ENCODE measurements at places on chromosomes 6 and 20.
A peak's percentile ranks its signal among the peaks of the same experiment; 100 is the strongest.

DNA sequence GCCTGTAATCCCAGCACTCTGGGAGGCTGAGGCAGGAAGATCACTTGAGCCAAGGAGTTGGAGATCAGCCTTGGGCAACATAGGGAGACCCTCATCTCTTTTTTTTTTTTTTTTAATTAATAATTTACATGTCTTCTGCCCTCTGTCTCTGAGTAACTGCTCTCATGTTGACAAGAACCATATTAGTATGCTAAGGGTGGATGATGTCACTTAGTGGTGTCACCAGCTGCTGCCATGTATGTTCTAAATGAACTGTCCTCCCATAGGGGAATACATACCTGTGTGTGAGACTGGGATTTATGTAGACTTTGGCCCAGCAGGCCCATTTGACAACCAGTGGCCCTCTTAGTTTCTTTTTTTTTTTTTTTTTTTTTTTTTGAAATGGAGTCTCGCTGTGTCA lies 65.6 kb downstream of the SCAND1 start:
- DNase-seq: no peak

- DNase-seq: no peak
These were observed 134.5 kb downstream of the EDN3 start for GRCh38 chr20:59434960-59435359.

DNA sequence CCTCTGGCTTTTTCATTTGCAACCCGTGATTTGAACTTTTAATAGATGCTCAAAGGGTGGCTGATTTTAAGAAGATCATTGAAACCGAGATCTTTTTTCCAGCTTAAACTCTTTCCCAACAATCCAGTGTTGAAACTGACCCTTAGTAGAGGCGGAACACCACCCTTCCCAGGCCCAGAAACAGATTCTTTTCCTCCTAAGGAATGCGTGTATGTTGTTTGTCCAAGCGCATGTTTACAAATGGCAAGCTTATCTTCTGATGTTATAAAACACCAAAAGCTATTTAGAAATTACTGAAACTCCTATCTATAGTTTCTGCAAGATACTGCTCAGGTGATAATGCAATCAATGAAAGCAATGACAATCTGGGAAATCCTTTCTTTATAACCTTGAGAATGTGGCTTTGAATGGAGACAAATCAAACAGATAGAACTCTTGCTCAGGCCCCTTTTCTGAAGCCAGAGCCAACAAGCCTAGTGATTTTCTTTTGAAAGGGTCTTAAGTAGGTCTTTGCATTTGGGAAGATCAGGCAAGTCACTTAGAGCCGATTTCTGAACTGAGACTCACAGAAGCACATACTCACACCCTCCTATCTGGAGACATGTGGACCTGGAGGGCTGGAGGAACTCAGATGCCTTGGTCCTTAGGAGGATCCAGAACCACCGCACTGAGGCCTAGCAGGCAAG lies 9.1 kb downstream of the BANF2 start:
- DNase-seq: no peak

DNA sequence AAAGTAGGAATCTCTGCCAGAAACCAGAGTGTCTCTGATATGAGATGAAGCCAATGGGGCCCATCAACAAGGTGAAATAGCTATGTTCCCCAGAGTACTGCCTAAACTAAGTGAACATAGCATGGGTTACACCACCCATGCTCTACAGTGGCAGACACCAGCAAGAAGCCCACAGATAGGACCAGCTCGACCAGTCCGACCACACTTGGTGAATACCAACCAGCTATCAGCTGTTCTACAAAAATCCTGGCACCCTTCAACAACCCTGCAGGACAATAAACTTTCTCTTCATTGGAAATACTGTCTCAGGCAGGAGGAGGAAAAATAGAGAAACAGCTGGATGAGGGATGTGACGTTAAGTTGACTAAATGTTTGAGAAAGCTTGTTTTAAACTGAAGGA lies 311.4 kb downstream of the EPM2A start:
- DNase-seq: no peak

DNA sequence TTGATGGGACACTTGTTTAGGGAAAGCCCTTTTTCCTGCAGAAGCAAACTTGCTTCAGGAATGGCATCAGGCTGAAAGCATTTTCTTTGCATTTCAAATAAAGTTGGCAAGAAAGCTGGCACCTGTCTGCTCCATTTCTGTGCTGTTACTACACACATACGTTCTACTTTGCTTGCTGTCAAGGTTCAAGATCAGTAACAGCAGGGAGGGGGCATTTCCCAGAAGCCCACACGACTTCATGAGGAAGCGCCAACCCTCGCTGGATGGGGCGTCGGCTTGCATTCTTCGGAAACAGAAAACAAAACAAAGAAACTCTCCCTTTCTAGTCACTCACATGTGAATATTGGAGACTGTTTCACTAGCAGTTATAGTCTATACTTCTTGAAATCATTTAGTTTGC lies 46.4 kb downstream of the AKAP12 start:
- DNase-seq: no peak

- DNase-seq: no peak
These were observed 163.1 kb upstream of the THEMIS start for GRCh38 chr6:128063850-128064539.

- DNase-seq: no peak
These were observed 5.7 kb upstream of the PSMG4 start for GRCh38 chr6:3252861-3253596.

DNA sequence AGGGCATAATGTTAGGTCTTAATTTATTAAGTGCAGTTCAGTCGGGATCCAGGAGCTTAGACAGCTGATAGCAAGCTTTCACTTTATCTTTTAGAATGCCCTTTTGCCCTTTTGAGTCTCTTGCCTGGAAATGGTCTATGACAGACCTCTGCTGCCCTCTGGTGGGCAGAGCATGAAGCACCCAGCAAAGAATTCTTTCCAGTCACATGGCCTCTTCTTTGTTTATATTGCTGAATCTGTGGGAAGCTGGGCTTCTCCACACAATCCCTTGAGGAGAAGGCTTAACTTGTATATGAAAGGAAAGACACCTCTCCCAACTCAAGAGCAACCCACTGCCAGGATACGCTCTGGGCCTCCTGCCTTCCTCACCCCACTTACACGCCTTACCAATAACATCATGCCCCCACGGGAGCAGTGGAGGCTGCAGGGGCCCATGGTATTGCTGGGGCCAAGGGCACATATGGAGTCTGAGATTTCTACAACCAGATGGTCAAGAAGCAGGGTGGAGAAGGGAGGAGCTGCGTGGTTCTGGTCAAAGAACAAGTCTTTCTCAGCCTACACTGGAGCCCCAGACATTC lies 20.4 kb downstream of the WFDC3 start:
- peak; percentile 81 for DNase-seq
